ENCODE measurements at places on chromosomes 3 and 15.
A peak's percentile ranks its signal among the peaks of the same experiment; 100 is the strongest.

- DNase-seq: no peak
Observed at GRCh38 chr3:37320276-37320675, 145.9 kb upstream of the LRRFIP2 start.

DNA sequence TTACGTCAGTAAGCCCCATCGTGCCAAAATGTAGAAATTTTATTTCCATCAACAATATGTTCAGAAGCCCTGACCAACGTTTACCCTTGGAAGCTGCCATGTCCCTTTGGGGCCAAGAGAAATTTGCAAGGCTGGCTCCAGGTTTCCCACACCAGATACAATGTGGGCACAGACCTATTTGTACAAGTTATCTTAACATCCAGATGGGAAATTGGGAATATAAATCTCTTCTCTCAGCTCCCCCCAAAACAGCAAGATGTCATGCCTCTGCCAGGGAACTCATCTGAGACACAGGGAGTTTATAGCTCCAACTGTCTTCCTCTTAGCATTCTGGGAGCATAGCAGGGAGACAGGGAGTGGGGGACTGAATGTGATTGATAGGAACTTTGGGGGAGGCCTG lies 9.3 kb upstream of the DPPA2 start:
- DNase-seq: no peak

GRCh38 chr3:11228041-11228440 lies 44.2 kb upstream of the ATG7 start:
- DNase-seq: no peak

DNA sequence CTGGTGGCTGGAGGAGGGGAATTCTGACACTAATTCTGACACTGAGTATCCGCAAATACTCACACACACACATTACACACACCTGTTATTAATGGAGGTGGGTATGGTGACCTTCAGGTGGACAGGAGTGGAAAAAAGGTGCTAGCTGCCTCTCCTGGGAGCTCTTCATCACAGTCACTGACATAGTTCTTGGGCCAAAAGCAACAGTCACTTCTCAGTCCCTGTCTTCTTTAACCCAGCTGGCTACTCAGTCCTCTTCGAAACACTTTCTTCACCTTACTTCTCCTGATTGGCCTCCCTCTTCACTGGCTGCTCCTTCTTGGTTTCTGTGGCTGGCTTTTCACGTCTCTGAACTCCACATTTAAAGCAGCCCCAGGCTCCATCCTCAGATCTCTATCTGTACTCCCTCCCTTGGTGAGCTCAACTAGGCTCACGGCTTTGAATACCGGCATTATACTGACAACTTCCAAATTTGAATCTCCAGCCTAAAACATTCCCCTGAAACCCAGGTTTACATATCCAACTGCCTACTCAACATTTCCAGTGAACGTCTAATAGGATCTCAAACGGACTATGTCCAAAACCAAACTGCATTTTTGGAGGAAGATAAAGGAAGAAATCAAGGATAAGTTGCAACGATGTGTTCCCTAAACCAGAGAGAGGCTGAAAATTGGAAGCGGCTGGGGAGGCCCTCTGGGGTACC lies 53.2 kb upstream of the HEG1 start:
- no peak for DNase-seq

DNA sequence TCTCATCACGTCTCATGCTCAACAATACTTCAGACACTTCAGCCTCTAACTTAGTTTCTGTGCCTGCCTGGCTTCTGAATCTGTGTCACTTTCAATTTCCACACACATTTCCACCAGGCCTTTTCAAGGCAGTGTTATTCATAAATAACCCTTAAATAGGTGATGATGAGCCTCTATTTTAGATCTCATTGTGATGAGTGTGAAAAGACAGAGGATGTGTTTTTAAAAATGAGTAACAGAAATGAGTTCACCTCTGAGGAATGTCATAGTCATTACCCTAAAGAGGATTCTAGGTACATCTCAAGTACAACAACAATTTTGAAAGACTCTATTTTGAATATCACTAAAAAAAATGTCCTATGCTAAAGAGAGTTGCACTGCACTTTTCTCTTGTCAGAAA lies 64.6 kb downstream of the STAC start:
- no peak for DNase-seq

DNA sequence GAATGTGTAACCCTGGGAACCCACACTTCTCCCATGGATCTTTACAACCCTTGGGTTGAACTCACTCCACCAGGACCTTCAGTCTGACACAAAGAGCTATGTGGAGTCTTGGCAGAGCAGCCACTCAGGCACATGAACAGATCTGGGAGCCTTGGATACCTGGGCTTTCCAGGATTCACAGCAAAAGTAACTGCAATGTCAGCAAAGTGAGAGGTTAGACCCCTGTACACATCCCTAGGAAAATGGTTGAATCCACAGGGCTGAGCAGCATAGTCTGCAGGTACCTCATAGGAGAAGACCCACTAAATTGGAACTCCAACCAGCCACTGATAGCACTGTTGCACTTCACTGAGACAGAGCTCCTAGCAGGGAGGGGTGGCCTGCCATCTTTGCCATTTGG lies 59.6 kb downstream of the ILDR1 start:
- DNase-seq: no peak

GRCh38 chr3:106877627-106878026 lies 499.6 kb upstream of the CCDC54 start:
- no peak for DNase-seq

DNA sequence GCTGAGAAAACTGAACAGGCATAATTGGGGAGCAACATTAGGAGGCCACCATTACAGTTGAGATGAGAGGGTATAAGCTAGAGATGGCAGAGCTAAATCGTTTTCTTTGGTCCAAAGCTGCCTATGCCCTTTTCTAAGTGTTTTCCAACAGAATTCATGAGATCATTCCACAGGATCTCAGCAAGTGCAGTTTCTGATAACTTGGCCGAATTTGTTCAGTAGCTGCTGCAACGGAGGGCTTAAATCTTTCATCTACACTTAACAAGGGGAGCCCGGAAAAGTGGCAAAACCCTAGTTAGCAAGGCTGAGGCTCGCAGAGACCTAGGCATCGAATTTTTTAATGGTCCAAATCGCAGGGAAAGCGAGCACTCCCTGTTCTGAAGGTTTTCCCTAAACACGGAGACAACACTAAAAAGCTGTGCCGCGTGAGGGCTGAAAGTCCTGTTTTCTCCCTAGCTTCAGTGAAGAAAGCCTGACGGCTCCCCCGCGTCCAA lies 531 bp upstream of the BLOC1S6 start:
- no peak for DNase-seq

GRCh38 chr3:22729981-22730380 lies 473.1 kb upstream of the UBE2E2 start:
- DNase-seq: no peak

DNA sequence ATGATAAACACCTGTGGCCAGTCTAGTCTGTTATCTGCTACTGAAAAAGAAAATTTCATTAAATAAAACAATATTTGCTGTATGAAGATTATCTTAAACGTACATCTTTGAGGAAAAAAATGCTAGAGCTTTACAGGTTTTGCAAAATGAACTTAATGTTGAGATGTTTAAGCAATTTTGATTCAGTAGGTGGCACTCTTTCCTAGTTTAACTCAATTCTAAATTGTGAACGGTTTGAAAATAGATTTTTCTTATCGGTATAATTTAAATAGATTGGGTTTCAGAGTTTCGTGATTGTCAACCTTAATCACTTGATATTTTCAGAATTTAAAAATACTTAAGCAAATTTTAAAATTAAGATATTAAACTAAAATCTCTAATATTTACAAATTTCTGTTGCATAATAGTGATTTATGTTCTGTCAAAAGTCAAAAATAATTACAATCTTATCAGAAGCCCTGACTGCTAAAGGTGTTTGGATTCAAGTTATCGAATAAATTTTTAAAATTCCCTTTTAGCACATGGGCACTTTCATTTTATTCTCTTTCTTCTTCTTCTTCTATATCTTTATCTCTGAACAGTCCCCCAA lies 7.0 kb upstream of the RNF111 start:
- no peak for DNase-seq

GRCh38 chr3:160169139-160169976 lies 55.9 kb upstream of the C3orf80 start:
- peak; percentile 24 for DNase-seq

GRCh38 chr3:81763001-81763400 lies 1.6 kb upstream of the GBE1 start:
- no peak for DNase-seq

- DNase-seq: no peak
Observed at GRCh38 chr15:71815301-71815700, 4.9 kb downstream of the NR2E3 start.

GRCh38 chr3:148004331-148004730 lies 595.2 kb downstream of the ZIC1 start:
- DNase-seq: no peak

GRCh38 chr3:144162042-144162441 lies 190.4 kb downstream of the DIPK2A start:
- no peak for DNase-seq

- DNase-seq: no peak
Observed at GRCh38 chr3:110492876-110493275, 578.7 kb upstream of the NECTIN3 start.

DNA sequence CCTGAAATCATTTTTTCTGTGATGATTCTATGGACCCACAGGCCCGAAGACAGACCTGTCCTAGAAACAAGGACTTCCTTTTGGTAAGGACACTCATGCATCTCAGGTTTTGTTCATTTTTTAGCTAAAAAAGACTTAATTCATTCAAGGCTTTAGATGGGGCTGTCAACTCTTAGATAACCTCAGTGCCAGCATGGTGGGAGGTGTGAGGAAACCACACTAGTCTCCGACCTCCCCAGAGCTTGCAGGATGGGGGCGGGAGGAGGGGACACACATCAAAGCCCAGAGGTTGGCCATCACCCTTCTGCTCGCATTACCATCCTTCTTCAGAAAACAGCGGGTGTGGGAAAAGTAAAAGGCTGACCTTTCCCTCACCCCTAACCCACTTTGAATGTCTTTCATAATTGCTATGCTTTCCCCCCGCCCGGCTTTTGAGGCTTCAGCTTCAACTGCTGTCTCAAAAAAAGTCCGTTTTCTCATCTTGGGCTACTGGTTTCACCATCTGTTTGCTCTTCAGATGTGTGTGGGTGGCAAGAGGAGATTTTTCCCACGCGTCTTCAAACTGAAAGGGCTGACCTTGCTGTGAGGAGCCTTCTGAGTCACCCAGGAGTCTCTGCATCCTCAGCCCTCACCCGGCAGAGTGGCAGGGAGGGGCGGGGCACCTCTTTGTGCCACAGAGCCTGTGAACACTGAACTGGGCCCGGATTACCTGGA lies 27.6 kb upstream of the CXCR6 start:
- DNase-seq: peak; percentile 84

GRCh38 chr15:41334293-41335120 lies 1.8 kb downstream of the NUSAP1 start:
- DNase-seq: no peak

- no peak for DNase-seq
Observed at GRCh38 chr3:61903074-61903473, 341.7 kb downstream of the PTPRG start.

DNA sequence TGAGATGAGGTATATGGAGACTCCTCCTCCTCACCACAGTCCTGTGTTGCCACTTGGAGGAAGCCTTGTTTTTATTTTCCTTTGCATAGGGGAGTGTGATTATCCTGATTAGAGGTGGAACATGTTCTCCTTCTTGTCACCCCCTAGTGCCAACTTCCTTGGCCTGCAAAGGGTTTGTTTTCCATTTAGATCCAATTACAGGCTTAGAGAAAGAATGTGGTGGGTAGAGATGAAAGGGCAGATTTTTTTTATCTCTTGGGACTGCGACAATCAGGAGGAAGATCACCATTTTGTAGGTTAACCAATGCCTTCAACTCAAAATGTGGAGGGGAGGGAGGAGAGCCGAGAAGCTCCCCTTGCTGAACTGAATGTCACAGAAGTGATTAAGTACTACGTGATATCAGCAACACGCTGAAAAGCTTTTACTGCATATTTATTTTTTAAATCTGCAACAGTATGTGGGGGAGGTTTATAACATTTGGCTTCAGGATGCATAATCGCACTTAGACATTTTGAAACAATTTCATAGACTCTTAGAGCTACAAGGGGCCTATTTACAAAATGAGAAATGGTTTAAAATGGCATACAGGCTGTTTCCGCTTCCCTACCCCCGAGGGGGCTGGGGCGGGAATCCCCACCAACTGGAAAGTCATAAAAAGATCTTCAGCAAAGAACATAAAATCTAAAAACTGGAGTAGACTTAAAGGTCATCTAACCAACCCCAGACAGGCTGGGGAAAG lies 2.4 kb downstream of the LMCD1 start:
- peak; percentile 13 for DNase-seq

DNA sequence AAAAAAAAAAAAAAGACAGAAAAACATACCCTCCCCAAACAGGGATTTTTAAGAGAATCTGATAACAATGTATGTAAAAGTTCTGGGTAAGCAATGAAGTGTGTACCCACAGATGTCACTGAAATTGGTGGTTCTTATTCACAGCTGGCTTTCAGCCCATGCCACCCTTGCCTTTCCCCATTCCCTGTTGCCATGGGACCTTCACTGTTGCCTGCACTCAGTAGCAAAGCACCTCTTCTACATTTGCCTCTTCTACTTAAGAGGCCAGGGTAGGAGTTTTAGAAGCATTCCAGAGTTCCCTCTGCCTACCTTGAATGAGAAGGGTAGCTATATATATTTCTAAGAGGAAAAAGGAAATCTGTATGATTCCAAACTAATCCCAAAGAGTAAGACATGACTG lies 57.4 kb downstream of the FMN1 start:
- no peak for DNase-seq

- no peak for DNase-seq
Observed at GRCh38 chr3:40047406-40047805, 238.0 kb downstream of the MYRIP start.

- no peak for DNase-seq
Observed at GRCh38 chr3:775178-775880, 317.5 kb upstream of the CNTN6 start.

- no peak for DNase-seq
Observed at GRCh38 chr3:33047842-33048834, 48.8 kb downstream of the GLB1 start.

DNA sequence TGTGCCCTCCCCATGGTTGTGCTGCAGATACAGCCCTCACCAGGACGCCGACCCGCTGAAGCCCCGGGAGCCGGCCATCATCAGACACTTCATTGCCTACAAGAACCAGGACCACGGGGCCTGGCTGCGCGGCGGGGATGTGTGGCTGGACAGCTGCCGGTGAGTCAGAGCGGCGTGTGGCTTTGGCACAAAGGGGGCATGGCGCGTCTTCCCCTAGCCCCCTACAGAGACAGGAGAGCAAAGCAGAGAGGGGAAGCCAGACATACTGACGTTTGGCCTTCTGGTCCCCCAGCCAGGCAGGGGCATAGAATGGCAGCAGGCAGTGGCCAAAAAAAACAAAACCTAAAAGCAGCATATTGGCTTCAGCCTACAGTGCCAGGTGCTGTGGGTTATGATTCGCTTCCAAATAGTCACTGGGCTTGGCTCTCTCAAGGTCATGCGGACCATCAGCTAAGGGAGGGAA lies 64.0 kb downstream of the MESD start:
- no peak for DNase-seq

DNA sequence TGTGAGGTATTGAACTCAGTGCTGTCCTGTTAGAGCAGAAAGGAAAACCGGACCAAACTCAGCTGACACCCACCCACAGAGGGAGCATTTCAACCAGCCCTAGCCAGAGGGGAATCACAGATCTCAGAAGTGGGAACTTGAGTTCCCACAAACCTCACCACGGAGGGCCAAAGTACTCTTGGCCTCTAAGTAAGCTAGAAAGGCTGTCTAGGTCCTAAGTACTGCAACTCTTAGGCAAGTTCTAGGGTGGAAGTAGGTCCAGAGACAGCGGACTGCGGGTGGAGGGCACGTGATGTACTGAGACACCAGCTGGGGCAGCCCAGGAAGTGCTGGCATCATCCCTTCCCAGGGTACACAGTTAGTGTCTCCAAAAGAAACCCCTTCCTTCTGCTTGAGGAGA lies 34.1 kb downstream of the EOMES start:
- no peak for DNase-seq

All from COLO829 (cell line).